ENCODE measurements at places on chromosomes 1 and 21.

- no peak for DNase-seq
These were observed 68.5 kb upstream of the ZBTB18 start for GRCh38 chr1:243982447-243983018.

- DNase-seq, result no peak
These were observed at the start of gene FCRL6 for GRCh38 chr1:159802111-159802510. Gene FCRL6, plus strand, starts transcription at chr1:159802360. Its CDS starts 65 bp downstream, at chr1:159802425.

DNA sequence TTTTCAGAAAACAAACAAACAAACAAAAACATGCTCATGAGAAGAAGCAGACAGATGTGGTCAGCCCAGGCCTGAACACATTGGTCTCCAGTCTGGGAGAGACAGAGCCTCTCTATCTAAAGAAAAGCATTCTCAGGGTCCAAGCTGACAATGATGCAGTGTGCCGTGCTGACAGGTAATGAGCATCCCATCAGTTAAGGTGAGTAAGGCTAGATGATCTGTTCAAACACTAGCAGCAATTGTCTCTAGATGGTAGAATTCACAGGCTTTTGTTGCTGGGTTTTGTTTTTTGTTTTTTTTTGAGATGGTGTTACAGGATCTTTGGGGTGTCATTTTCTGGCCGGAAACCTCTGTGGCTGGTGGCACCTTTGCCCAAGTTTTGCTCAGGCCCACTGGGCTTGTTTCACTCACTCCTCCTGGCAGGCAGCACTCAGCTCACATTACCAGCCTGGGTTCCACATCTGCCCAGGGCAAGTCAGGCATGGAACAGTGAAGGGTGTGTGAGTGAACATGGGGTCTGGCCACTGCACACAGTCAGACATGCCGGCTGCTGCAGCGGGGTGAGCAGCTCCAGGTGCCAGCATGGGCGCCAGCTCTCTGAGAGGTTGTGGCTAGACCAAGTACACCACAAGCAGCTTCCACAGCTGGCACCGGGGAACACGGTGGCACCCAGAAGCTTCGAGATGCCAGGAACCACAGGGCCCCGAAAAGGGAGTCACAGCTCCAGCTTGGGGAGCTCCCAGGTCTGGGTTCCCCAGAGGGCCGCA is 2.5 kb upstream of the C1QA start:
- no peak for DNase-seq

GRCh38 chr1:229319487-229319886 is 23.4 kb downstream of the CCSAP start:
- no peak for DNase-seq

DNA sequence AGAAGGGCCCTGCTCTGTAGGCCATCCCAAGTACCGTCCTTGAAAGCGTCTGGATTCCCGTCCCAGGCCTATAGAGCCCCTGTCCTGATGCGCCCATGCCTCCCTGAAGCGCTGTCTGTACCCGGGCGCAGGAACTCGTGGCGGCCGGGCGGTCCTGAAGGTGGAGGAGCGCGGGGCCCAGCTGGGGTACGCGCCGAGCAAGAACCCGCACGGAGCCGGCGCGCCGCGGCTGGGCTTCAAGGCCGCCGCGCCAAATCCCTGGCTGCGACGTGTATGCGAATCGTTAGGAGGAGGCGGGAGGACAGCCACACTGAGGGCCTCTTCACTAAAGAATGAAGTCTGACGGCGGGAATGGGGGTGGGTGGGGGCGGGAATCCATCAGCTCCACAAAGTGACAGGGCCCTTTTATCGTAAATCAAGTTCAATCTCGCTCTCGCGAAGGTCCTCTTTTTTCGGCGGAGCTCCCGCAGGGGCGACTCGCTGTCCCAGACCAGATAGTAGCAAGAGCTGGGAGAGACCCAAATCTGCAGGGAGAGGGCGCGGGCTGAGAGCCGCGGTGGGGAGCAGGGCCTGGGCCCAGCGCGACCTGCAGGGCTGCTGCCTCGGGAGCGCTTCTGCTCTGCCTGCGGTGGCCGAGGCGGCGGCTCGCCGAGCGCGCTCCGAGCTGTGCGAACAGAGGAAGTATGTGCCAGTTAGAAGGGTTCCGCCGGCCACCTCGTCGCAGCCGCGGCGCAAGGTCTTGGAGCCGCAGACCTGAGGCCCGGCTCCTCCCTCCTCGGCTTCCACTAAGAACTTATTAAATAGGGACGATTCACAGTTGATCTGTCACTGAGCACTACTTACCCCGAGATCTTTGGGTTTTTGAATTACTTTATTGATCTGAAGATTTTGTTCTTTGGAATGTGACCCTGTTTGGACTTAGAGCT is 10.4 kb downstream of the BARHL2 start:
- no peak for DNase-seq

- DNase-seq, result no peak
These were observed 120.3 kb upstream of the C8B start for GRCh38 chr1:57086154-57086553.

- DNase-seq, result peak; percentile 44
These were observed 539 bp downstream of the CGN start for GRCh38 chr1:151511636-151512215.

- no peak for DNase-seq
These were observed 737.8 kb upstream of the ADAMTS5 start for GRCh38 chr21:27704567-27705166.

DNA sequence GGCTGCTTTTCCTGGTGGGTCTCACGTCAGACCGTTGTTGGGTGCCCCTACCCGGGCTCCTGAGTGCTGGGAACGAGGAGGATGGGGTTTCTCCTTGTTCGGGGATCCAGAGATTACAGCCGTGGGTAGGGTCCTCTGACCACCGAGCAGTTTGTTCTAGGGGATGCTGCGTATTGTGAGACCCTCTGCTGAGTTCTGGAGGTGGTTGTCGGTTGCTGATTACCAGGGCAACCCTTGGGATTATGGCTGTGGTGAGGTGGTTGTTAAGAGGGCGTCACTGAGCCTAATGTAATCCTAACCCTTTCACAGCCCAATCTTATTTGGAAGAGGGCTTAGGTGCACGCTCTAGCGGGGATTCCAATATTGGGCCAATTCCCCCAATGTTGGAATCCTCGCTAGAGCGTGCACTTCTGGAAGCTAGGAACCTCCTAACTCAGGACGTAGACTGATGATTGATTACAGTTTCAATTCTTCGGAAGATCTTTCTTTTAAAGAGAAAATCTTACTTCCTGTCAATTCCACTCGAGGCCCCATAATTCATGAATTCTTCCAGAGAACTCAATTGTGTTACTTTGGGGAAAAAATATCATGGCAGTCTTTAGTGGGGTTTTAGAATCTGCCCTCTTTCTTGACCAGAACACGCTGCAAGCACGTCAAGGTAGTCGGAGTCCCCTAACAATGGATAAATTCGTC is 483 bp downstream of the TCEANC2 start:
- no peak for DNase-seq

Measured in A549 (cell line).